ENCODE measurements at places on chromosomes 13 and 19.

- DNase-seq = peak; percentile 4
Observed at GRCh38 chr13:112073245-112074138, 6.5 kb downstream of the SOX1 start.

- no peak for DNase-seq
Observed at GRCh38 chr19:10018263-10018662, 5.0 kb downstream of the RDH8 start.

- peak; percentile 51 for DNase-seq
Observed at GRCh38 chr13:38223089-38223488, 126.6 kb upstream of the UFM1 start.

- peak; percentile 78 for DNase-seq
Observed at GRCh38 chr19:47280183-47280797, 5.6 kb downstream of the INAFM1 start.

DNA sequence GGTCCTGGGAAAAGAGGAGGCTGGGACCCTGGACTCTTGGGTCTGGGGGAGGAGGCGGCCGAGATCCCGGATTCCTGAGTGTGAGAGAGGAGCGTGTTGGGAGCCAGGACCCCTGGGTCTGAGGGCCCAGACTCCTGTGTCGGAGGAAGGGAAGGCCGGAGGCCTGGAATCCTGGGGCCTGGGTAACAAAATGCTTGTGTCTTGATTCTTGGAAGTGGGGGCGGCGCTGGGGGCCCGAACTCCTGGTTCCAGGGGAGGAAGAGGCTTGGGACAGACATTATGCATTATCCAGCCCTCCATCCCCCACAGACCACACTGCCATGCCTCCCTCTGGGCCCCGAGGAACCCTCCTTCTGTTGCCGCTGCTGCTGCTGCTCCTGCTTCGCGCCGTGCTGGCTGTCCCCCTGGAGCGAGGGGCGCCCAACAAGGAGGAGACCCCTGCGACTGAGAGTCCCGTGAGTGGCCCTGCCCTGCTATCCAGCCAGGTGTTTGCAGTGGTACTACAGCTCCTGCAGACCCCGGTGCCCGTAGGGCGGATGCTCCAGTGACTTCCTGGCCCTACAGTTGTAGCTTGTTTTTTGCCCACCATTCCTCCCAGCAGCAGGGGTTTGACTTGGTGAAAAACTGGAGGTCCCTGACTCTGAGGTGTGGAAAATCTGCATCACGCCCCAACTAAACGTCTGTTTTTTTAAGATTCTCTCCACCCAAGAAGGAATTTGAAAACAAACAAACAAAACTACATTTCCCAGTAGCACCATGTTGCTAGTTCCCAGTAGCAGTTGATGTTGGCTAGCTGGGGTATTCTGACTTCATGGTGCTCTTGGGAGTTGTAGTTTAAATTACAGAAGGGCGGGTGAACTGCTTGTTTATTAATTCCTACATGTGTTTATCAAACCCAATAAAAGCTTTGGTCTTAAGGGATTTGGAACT is 630 bp downstream of the NUCB1 start:
- DNase-seq = peak; percentile 34
